ENCODE measurements at places on chromosomes 3 and 15. TPM values are rescaled to one million over a fixed set of nuclear protein-coding genes. Genes with fewer than 3 reads are reported as not detected.

The ACTR8 gene
- 36.6 TPM for polyA plus RNA-seq

DNA sequence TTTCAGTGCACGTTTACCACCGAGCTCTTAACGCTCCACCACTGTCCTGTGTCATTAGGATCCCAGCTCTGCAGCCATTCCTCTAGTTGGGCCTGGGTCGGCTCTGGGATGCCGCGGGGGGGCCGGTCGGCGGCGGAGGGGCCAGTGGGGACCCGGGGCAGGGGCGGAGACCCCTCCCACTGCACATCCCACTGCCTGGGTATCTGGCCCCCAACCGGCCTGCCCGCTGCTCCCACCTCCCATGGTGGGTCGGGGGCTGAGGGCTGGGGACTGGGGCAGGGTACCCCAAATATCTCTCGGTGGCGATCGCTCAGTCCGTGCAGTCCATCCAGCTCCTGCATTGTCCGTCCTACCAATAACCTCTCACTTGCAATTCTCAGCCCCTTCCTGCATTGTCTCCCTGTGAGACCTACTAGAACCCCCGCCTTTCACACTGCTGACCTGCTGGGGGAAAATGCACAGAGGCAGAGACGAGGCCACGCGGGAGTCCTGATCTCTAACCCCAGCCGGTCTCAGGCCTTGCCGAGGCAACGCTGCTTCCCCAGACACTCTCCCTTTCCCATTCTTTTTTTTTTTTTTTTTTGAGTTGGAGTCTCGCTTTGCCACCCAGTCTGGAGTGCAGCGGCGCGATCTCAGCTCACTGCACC is 24.0 kb upstream of the MUC20 start:
- DNase-seq = no peak

- no peak for DNase-seq
These were observed 73.9 kb downstream of the NR1D2 start for GRCh38 chr3:24018784-24019570.

The EAF2 gene
- polyA plus RNA-seq = 8.0 TPM

The MINAR1 gene
- 1.4 TPM for polyA plus RNA-seq
